ENCODE measurements at places on chromosomes 11 and 22.

DNA sequence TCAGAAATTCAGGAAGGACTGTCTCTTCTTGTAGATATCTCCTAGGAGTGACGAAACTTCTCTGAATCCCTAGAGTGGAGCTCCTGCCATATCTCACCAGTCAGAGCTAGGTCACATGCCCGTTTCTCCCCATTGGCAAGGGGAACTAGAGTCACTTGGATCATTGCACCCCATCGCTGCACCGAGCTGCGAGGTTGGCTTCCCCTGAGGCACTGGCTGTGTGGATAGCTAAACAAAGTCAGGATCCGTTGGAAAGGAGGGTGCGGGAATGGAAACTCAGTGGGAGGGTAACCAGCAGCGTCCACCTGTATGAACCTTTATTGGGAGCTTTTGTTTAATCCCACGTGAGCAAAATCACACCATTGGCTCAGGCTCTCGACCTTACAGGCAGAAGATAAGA lies 283.8 kb downstream of the BRD1 start:
- no peak for DNase-seq

- DNase-seq, result no peak
These were observed 12.7 kb upstream of the FOLH1 start for GRCh38 chr11:49221112-49221511.

GRCh38 chr22:46047226-46047625 lies 70.3 kb upstream of the WNT7B start:
- DNase-seq, result no peak

DNA sequence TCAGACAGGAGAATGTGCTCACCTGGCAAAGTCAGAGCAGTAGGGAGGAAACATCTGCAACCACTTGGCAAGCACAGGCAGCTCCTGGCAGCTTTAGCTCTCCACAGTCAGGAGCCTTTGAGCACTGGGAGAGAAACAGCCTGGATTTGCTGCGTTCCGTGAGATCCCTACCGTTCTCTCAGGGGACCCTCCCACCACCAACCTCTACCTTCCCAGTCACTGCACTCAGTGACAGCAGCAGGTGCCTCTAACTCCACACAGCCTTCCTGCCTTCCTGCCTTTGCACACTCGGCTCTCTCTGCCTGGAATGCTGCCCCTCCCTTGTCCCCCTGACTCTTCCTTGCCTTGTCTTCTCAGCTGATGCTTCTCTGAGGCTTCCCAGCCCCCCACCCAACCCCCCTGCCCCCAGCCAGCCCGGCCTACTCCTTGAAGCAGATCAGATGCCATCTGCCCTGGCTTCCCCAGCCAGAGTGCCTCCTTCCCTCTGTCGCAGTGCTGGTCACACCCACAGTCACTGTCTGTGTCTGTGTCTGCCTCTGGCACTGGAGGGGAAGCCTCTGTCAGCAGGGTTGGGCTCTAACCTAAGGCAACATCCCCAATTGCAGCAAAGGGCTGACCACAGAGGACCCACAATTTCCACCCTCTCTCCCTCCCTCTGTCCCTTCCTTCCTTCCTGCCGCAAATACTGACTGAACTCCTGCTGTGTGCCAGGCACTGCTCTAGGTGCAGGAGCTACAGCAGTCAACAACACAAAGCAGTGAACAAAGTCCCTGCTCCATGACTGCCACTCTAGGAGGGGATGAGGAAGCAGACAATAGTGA lies 14.9 kb upstream of the TSKU start:
- DNase-seq, result no peak

- no peak for DNase-seq
These were observed 1.5 kb upstream of the EEF1G start for GRCh38 chr11:62575156-62575555.

DNA sequence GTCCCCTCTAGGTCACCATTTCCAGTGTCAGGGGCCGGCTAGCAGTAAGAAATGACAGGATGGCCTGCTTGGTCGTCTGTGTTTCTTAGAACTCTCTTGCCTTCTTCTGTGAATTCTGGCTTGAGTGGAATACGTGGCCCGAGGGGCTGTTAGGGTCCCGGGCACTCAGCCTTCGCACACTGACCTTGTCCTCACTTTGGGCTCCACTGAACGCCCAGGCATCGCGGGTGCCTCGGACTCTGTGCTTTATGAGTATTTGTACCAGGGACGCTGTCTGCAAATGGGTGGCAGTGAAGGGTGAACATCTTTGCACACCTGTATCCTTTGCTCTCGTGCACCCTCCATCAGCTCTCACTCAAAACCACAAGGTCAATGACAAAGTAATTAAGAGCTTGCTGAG lies 123.4 kb upstream of the ANO1 start:
- DNase-seq, result no peak

GRCh38 chr11:86138958-86139357 lies 70.1 kb upstream of the PICALM start:
- no peak for DNase-seq

DNA sequence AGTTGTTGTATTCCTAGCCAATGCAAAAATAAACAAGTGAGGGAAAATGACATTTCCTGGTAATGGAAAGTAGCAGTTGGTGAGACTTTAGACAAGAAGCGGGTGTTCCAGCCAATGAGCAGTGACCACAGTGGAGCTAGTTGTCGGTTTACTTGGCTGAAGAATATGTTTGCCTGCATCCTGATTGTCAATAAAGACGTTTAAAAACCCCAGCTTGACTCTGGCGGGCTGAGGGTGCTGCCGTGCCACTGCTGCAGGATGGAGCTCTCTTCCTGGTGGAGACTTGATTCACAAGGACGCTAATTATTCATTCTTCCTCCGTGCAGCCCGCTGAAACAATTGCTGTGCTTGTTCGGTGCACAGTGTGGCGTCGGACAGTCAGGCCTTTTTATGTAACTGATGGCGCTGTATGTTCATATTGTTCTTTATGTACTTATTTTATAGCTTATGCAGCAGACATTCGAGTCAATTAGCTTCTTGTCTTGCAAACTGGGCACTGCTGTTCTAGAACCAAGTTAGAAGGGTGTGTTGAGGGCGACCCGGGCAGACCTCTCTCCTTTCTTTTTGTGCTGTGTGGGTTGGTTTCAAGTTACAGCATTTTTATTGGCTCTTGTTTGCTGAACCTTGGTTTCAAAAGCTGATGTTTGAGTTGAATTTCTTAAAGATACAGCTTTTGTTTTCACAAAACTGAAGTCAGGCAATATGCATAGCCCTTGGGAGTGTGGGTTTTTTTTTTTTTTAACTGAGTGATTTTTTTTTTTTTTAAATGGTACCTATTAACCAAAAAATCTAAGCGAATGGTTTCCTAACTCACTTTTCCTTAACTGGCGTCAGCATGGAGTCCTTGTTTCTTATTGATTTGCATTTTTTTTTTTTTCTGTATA lies 153.9 kb downstream of the TEAD1 start:
- DNase-seq, result no peak

- no peak for DNase-seq
These were observed 8.2 kb downstream of the FGF19 start for GRCh38 chr11:69695581-69695980.

- no peak for DNase-seq
These were observed 1.9 kb upstream of the GRAP2 start for GRCh38 chr22:39898997-39899396.

DNA sequence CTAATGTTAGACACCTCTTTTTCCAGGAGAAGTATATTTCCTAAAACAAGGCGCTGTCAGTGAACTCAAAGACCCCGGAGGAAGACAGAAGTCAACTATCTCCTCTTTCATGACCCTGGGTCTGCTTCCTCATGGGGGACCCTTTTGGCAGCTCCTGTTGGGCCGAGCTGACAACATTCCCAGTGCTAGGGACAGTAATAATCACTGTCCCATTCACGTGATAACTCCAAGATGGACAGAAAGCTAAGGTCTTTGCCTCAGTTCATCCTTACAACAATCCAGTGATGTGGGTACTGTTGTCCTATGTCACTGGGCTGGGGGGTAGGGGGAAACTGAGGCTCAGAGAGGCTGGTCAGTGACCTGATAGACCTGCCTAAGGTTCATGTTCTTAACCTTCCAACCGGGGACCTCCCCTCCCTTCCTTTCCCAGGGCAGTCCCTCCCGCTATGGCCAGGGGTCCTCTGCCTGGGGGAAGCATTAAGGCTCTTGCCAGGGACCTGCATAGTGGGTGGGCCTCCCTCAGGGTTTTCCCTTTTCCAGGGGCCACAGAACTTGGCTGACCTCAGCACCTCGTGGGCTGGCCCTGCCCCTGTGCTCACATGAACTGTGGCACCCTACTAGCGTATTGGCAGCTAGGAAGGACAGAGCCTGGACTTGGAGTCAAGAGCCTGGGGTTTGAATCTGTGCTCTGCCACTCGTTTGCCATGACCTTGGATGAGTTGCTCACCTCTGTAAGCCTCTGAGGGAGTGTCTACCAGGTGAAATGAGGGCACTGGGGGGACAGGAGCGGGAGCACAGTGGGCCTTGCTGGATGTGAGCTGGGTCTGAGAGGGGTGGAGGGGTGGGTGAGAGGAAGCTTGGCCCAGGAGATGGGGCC lies 53.6 kb downstream of the LRRC32 start:
- no peak for DNase-seq

- no peak for DNase-seq
These were observed 163.4 kb downstream of the NCAM1 start for GRCh38 chr11:113124578-113124977.

- DNase-seq, result no peak
These were observed 39.0 kb upstream of the KCNQ1OT1 start for GRCh38 chr11:2738551-2739431.

GRCh38 chr11:122167100-122167499 lies 51.1 kb upstream of the BLID start:
- DNase-seq, result no peak

Data from NCI-H446 treated with DMSO at 0.1 percent for 48 hours (cell line).